ENCODE measurements at places on chromosomes 2 and 18. TPM values are rescaled to one million over a fixed set of nuclear protein-coding genes. Genes with fewer than 3 reads are reported as not detected.

ZNF521 gene
- 35.7 TPM for total RNA-seq

ASNSD1 gene
- total RNA-seq, result 95.7 TPM

RANBP2 gene
- 81.6 TPM for total RNA-seq

PLEK gene
- under 0.01 TPM for total RNA-seq

ZSWIM2 gene
- not detected for total RNA-seq

LRRC30 gene
- not detected for total RNA-seq

SIX2 gene
- total RNA-seq, result 2.9 TPM

CYP27C1 gene
- total RNA-seq, result 0.41 TPM

CEP192 gene
- 38.3 TPM for total RNA-seq

DNA sequence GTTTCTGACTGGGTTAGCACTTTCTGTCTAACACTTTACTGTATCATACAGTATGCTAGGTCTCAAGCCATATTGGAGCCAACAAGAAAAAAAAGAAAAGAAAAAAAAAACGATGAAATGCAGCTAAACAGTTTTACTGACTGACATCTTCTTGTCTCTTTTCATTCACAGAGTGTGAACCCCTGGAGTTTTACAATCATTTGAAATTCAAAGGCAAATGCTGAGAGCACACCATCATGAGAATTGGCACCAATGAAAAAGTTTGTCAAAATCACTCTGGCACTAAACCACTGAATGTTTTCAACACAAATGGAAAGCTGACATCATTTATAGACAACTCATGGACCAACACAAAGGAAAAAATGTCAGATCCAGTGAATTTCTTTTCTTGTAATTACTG, 513.3 kb downstream of the LRRTM4 start:
- no peak for DNase-seq

GRCh38 chr18:57585421-57585820, 1.1 kb downstream of the FECH start:
- peak; percentile 15 for DNase-seq

DNA sequence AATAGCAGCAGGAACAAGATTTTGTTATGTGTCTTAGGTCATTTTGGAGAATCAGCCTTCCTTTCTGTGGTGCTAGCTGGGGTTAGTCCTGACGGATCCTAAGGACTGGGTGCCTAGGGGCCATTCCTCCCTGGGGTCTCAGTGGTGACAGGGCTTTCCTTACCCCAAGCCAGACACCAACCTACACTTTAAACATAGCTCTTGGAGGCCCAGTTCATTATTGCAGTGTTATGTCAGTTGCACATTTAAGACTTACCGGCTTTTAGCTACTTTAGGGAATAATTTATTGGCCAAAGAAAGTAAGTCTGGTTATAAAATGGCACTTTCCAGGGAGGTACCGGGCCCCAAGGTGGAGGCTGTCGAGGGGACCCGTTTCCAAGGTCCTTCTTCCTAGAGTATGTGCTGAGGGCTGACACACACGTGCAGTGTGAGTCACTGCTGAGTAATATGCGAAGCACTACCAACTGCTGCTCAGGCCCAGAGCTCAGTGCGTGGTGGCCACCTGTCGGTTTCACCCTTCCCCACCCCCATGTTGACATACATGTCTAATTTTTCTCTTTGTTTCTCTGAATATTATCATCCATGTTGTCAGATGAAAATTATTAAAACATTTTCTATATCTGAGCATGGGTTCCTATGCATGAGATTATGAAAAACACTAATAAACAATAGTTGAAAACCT, 37.0 kb upstream of the GRHL1 start:
- peak; percentile 38 for DNase-seq

DNA sequence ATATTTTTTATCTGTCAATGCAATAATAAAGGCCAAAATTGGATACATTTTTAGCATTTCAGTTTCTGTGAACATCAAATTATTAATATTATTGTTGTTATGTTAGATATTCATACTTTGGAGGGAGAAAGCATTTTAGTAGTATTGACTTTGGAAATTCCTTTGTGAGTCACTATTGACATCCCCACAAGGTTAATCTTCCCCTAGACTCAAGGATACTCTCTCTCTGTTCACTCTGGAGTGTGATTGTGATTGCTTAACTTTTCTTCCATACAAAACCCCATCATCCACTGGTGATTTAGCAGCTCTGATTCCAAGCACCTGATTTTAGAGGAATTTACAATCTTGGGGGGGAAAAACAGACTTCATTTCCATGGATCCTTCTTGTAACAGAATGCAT, 352.0 kb downstream of the THSD7B start:
- DNase-seq, result no peak

DNA sequence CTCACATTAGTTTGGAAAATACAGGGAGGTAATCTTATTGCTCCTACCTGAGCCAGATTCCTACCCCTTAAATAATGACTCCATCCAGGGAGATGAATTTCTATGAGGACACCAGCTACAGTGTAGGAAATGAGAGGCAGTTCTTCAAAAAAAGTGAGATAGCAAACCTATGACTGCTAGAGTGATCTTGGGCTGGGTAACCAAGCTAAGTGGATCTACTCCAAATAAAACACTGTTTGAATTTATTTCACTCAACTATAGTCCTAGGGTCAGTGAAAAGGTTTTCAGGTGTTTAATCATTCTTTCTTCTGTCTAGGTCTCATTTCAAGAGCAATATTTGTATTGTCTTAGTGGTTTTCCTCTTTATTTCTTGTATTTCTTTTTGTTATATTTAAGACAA, 272.1 kb upstream of the VWC2L start:
- DNase-seq, result no peak

DNA sequence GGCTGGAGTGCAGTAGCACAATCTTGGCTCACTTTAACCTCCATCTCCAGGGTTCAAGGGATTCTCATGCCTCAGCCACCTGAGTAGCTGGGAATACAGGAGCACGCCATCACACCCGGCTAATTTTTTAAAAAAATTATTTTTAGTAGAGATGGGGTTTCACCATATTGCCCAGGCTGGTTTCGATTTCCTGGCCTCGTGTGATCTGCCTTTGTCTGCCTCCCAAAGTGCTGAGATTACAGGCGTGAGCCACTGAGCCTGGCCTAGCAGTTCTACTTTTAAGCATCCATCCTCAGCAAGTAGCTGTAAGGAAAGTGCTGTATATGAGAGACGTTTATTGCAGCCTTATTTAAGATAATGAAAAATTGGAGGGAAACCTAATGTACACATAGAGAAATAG, 79.7 kb downstream of the ZDBF2 start:
- no peak for DNase-seq

DNA sequence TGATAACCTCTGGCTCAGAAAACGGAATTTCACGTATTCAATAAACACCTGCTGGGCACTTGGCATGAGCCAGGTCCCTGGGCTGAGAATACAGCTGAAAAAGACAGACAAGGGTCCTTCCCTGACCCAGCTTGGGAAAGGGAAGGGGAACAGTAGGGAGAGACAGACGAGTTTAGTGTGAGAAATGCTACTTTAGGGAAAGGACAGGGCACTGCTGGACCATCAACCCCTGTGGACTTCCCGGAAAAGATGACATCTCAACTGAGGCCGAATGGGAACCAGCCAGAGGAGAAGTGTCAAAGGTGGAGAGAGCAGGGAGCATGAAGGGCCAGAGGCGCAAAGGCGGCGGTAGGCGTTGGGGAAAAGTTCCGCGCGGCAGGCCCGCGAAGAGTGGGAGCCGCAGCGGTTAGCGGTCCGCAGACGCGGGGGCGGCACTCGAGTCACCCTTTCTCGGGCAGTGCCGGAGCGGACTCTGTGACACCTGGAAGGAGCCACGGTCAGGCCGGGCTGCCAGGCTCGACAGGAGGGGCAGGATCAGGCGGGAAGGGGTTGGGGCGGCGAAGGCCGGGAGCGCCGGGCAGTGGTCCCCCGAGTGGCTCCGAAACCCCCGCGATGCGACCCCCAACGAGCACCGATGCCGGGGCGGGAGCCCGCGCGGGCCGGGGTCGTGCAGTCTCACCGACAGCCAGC, 519 bp downstream of the TEX261 start:
- DNase-seq, result peak; percentile 11

DNA sequence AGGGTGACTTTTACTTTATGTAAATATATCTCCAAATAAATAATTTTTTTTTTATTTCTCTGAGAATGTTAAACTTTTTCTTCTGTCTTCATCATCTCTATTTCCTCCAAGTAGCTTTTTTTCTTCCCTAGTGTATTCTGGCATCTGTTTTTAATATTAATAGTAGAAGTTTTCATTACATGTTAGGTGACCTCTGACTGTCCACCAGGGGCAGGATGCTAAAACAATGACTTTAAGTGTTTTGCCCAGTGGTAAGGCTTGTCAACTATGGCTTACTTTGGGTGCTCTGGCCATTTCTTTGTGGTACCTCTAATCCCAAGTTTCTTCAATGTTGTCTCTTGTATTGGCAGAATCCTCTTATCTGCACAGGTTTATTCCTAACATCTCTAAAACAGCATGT, 127.1 kb downstream of the SRBD1 start:
- DNase-seq, result peak; percentile 33

GRCh38 chr2:128287780-128288735, 30.6 kb downstream of the HS6ST1 start:
- no peak for DNase-seq

- DNase-seq, result no peak
These were observed 76.3 kb upstream of the RBBP8 start for GRCh38 chr18:22856870-22857269.

DNA sequence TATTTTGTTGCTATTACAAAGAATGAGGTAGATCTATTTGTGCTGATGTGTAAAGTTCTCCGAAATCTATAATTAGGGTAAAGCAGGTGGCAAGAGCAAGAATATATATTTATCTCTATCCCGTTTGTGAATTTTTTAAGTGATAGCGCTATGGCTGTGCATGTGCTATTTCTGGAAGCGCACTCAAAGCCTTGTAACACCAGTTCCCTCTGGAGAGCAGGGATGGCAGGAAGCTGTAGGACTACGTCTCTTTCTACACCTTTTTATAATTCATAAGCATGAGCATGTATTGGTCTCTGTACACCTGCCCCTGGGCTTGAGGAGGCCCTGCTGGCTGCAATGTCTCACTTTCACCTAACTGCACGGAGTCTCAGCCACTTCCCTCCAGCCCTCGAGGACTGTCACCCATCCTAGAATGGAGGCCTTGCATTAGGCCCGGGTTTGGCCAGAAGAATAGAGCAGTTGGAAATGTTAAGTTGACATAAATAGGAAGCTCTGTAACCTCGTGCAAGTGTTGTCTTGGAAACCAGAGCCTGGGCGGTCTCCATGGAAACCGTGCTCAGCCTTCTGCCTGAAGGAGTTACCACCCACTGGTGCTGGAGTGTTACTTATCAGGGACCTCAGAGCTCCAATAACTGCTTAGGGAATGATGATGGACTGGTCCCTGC, 20.9 kb downstream of the ITM2C start:
- DNase-seq, result peak; percentile 46

DNA sequence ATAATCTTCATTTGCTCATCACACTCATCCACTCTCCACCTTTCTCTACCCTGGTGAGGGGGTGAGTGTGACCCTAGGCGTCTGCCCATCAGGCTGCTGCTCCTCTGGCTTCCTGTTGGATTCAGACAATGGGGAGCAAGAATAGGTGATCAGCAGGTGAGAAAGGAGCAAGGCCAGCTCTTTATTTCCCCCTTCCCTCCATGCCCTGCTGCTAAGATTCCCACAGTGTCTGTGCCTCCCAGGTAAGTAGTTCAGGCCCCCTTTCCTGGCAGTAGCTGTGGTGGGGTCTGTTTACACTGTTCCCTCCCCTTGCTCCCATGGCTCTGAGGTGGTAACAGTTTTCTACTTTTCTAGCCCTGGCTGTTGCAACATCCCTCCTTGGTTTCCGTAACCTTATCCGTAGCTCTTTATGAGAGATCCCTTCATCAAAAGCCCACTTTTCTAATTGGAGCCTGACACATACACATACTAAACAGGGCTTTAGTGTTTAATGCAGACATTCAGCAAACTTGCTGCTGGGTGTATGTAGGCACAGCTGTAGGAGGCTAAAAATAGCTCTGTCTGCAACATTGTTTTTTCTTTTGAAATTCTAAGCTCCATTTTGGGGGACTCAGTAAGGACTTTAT, 27.5 kb downstream of the MAP2 start:
- no peak for DNase-seq

- no peak for DNase-seq
These were observed 11.3 kb downstream of the LCT start for GRCh38 chr2:135825550-135826176.

GRCh38 chr18:10437837-10438236, 16.6 kb upstream of the APCDD1 start:
- DNase-seq, result no peak

GRCh38 chr18:468955-469790, 31.3 kb downstream of the COLEC12 start:
- DNase-seq, result no peak
